GOT3 (cell line): ENCODE measurements at places on chromosomes 7 and 10.

DNA sequence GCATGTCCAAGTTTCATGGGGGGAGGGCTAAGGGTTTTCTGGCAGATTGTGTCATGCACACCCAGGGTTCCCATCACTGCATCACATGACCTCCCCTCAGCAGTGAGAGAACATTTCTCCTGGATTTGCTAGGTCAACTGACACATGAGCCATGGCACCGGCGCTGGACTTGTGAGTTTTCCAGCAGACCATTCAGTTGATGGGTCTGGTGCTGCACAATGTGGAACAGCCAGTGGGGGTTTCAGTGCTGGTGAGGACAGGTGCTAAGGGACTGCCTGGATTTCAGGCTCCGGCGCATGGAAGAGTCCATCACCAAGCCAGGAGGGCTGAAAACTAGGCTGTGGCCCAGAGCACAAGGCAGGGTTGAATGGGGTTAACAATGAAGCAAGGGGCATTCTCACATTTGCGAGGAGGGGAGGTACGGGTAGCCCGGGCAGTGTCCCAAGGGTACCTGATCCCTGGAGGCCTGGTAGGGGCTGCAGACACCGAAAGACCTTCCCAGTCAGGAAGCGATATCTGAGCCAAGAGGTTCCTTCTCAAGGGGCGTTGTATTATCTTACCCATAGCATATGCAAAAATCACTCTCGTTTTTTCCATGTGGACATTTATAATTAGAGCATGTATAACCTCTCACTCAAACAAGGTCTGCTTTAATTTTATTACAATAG, 203.0 kb downstream of the TNS3 start:
- no peak for DNase-seq

DNA sequence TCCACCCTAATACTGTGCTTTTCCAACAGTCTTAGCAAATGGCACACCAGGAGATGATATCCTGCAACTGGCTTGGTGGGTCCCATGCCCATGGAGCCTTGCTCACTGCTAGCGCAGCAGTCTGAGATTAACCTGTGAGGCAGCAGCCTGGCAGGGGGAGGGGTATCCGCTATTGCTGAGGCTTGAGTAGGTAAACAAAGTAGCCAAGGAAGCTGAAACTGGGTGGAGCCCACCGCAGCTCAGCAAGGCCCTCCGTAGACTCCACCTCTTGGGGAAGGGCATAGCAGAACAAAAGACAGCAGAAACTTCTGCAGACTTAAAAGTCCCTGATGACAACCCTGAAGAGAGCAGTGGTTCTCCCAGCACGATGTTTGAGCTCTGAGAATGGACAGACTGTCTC, 399.0 kb downstream of the CCSER2 start:
- DNase-seq = no peak

DNA sequence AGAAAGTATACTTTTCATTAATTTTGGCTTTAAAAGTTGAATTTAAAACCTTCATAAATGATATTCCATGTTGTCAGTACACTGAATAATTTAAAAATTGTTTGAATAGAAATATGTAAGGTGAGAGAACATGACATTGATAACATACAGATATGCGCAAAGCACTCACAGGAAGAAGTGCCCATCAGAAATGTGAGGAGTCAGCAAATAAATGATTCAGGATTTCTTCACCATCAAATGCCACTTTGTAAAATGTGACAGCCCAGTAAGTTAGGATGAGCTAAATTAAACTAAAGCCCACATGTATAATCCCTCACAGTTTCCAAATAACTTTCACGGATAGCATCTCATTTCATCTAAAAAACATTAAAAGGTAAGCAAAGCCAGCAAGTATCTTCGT, 417.6 kb downstream of the MAGI2 start:
- DNase-seq = no peak

DNA sequence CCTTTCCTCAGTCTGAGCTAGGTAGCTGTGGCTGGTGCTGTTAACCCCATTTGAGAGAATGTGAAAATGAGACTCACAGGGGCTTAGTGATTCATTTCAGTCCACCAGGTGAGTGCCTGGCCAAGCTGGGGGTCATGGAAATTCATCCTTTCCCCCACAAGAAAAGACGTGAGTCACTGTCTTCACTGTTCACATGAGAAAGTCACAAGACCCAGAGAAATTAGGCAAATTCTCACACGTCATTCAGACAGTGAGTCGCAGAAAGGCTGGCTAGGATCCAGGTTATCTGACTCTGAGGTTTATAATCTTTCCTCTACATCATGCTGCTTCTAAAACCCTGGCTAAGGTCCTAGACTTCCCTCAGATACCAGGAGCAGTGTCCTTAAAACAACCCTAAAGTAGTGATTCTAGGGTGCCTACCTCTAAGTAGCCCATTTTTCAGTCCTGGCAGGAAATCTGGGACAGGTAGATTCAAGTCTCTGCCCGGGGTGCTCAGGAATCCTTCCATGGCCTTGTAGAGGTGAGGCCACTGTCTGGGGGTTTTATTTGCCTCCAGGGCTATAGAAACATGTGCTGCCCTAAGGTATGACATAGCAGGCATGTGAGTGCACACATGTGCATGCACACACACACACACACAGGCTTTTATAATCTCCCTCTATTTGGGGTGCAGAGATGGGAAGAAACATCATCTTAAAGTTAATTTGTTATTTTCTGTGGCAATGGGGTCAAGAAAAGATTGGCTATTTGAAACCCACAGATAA, 427.9 kb upstream of the CELF2 start:
- DNase-seq = no peak

DNA sequence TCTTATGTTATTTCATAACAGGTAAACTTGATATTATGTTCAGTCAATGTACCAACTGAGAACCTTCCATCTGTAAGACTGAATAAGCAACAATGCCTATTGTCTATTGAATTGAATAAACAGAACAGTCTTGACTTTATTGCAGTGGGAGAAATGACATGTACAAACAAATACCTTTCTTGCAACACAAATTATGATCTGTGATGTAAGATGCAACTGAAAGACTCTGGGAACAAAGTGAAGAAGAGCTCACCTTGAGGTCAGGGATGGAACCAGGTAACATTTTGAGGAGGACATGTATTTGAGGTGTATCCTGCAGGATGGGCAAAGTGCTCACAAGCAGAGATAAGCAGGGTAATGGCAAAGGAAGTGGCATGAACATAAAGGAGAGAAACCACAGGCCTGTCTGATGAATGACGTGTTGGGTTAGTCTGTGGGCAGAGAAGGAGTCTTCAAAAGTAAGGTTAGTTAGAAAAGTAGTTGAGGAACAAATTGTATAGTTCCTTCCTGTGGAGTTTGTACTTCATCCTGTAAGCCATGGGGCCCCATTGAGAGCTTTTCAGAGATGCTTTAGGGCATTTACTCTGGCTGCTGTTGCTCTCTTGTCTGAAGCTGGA, 9.5 kb downstream of the PNLIPRP3 start:
- no peak for DNase-seq

- no peak for DNase-seq
Observed at GRCh38 chr7:113159746-113160339, 41.5 kb upstream of the SMIM30 start.

- DNase-seq = no peak
Observed at GRCh38 chr10:10886861-10887531, 130.7 kb upstream of the CELF2 start.

DNA sequence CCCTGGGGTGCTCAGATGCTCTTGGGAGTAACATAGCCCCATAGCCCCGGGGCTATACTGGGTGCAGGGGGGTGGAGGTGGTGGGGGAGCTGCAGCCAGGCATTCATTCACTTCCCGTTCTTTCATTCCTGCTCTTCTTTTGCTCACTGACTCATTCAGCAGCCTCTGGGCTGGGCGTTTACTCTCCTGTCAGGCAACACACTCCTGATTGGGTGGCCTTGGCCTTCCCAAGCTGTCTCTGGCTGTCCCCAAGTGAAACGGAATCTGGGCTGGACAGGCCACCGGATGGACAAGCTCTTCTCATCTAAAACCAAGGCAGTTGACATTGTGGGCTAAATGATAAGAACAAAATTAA, 34.6 kb downstream of the CHST3 start:
- no peak for DNase-seq

GRCh38 chr10:12638103-12638502, 288.8 kb downstream of the CAMK1D start:
- no peak for DNase-seq

- DNase-seq = no peak
Observed at GRCh38 chr7:28921822-28922221, 36.3 kb downstream of the TRIL start.

DNA sequence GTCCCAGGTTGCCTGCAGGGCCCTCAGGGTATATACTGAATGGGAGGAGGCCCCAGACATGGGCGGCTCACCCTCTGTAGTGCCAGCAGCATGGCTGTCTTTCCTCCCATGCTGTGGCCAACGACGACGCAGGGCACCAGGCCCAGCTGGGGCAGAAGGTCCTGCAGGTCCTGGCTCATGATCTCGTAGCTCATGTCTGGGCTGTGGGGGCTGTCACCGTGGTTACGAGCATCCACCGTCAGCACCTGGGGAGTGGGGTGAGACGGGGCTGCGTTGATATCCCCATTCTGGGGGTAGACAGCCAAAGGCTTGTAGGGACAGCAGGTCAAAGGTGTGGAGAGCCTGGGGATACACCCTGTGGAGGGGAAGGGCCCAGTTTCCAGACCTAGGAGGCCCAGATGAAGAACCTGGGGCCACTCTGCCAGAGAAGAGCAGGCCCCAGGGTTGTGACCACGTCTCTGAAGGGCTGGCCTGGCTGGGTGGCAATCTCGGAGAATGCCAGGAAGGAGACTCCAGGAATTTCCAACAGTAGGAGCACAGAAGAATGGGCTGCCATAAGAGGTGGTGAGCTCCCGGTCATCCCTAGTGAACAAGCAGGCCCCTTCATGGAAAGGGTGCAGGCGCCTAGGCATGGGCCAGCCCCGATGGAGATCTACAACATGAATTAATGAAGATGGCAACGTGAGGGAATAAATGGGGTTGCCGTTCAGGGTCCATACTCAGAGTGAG, 947 bp downstream of the ABHD11 start:
- DNase-seq = no peak

DNA sequence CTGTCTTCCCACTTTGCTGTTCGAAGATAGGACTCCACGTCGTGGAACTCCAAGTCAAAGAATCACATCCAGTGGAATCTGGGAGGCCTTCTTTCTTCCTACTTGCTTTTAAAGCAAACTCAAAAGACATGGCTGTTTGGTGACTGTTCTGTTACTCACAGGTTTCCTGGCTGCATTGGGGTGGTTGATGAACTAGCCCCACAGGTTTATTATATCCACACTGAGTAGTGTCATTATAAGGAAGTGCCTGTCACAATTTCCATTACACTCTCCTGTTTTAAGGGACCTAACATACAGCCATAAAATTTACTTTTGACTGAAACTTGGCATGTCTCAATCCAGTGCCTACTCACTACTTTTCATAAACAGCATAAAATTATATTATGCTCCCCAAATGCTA, 287.3 kb upstream of the SP4 start:
- no peak for DNase-seq

- DNase-seq = no peak
Observed at GRCh38 chr7:40244226-40244625, 109.4 kb downstream of the SUGCT start.

- no peak for DNase-seq
Observed at GRCh38 chr10:67936416-67936815, 52.0 kb downstream of the SIRT1 start.

- DNase-seq = no peak
Observed at GRCh38 chr10:95355301-95355700, 64.5 kb upstream of the PDLIM1 start.

GRCh38 chr7:68235937-68236336, 1239.3 kb downstream of the TYW1 start:
- no peak for DNase-seq

DNA sequence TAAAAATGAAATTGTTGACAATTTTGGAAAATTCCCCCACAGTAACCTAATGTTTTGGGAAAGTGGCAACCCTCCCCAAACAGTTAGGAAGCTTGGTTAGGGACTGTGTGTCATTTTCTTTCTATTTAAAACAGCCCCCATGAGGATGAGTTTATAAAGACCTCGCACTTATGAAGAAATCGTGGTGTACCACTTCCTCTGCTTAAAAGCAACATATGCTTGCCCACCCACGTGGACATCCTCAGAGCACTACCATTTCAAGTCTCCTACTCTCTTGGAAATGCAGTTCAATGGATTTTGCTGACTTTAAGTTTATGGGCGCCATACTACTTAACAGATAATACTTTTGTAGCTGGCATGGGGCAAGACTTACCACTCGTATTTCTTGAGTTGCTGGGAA, 223.8 kb downstream of the DYNC1I1 start:
- DNase-seq = no peak

GRCh38 chr10:94111367-94111766, 117.6 kb downstream of the PLCE1 start:
- no peak for DNase-seq

DNA sequence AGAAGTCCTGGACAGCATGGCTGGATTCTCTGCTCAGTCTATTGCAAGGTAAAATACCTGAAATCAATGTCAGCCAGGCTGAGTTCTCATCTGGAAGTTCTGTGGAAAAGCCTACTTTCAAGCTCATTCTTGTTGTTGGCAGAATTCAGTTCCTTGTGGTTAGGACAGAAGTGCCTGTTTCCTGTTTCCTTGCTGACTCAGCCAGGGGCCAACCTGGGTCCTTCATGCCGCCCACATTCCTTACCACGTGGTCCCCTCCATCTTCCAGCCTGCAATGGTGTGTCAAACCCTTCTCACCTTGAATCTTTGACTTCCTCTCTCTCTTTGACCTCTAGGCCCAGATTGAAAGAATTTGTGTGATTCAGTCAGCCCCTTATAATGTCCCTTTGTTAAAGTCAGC, 197.1 kb upstream of the STK17A start:
- DNase-seq = no peak

GRCh38 chr7:4220011-4220410, 462.1 kb upstream of the FOXK1 start:
- no peak for DNase-seq

GRCh38 chr7:155032978-155033377, 30.1 kb upstream of the PAXIP1 start:
- no peak for DNase-seq

DNA sequence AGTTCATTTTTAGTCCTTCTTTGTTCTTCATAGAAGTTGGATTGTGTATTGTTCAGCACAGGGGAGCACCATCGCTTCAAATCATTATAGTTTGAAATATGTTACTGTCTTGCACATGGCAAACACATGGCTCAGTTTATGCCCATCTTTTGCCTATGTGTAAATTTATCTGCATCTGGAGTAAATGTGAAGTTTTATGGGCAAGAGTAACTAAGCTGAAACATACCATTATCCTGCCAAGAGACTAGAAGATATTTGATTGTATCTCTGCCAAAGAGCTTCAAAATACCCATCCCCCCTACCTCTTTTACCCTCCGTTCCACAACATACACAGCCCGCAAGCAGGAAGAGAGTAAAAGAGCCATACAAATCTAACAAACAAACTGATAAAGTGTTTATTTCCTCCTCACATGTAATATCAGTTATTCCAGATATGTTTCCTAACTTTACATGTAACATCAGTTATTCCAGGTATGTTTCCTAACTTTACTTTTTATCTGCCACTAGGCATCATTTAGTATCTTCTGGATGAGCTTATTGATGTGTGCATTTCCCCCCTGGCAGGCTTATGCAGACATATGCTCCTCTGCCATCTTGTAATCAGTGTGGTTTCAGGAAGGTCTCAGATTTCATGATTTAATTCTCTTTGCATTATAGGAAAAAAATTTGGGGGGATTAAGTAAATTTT, 127.7 kb downstream of the SRI start:
- DNase-seq = no peak
